Fibroblast of the aortic adventitia (primary cell): ENCODE measurements at places on chromosomes 12 and 14. TPM values are rescaled to one million over a fixed set of nuclear protein-coding genes. Genes with fewer than 3 reads are reported as not detected.

The LRRC43 gene
- total RNA-seq, result 0.74 and 3.5 TPM in 2 replicates

The ACRBP gene
- total RNA-seq, result 0.36 and 0.49 TPM in 2 replicates

The HHIPL1 gene
- 4.4 and 5.1 TPM in 2 replicates for total RNA-seq

The INHBE gene
- 0.16 and 0.99 TPM in 2 replicates for total RNA-seq

The TRIP11 gene
- total RNA-seq, result 37.0 and 53.3 TPM in 2 replicates

The POTEG gene
- total RNA-seq, result not detected in 2 replicates

The KCNMB4 gene
- 2.0 TPM in 2 replicates for total RNA-seq

The PPM1H gene
- total RNA-seq, result 0.98 and 1.3 TPM in 2 replicates

The SCFD1 gene
- total RNA-seq, result 103 and 125 TPM in 2 replicates

The CELA1 gene
- total RNA-seq, result 0.25 TPM in 1 of 2 replicates, not detected in the other

The TMEM179 gene
- total RNA-seq, result not detected in 2 replicates

The TMEM30B gene
- 3.8 and 4.9 TPM in 2 replicates for total RNA-seq

The C12orf56 gene
- total RNA-seq, result 4.0 TPM in 1 of 2 replicates, not detected in the other

The TPPP2 gene
- not detected in 2 replicates for total RNA-seq

The SCN8A gene
- total RNA-seq, result 7.9 and 17.2 TPM in 2 replicates

The MMAB gene
- 16.7 and 22.0 TPM in 2 replicates for total RNA-seq

The WASHC4 gene
- 75.6 and 102 TPM in 2 replicates for total RNA-seq

The OSBPL8 gene
- total RNA-seq, result 133 and 243 TPM in 2 replicates

The CCDC38 gene
- not detected in 2 replicates for total RNA-seq

The TRHDE gene
- total RNA-seq, result 1.1 and 10.0 TPM in 2 replicates

The TGM1 gene
- 0.36 and 6.1 TPM in 2 replicates for total RNA-seq

The SLC5A8 gene
- total RNA-seq, result not detected in 2 replicates

The TRPV4 gene
- 0.25 and 2.1 TPM in 2 replicates for total RNA-seq

The PITPNM2 gene
- 4.1 and 6.6 TPM in 2 replicates for total RNA-seq

The SERPINA5 gene
- total RNA-seq, result 0.09 TPM in 1 of 2 replicates, not detected in the other

The AQP2 gene
- not detected in 2 replicates for total RNA-seq

The MYH7 gene
- total RNA-seq, result not detected in 2 replicates

The KRT78 gene
- not detected in 2 replicates for total RNA-seq

The ESR2 gene
- under 0.01 and 0.16 TPM in 2 replicates for total RNA-seq

The ARHGDIB gene
- 2.4 and 7.2 TPM in 2 replicates for total RNA-seq

The EML5 gene
- total RNA-seq, result under 0.01 TPM in 1 of 2 replicates, not detected in the other
